Peyer's patch (tissue), 4 donors: ENCODE measurements at places on chromosomes 1 and 21.

DNA sequence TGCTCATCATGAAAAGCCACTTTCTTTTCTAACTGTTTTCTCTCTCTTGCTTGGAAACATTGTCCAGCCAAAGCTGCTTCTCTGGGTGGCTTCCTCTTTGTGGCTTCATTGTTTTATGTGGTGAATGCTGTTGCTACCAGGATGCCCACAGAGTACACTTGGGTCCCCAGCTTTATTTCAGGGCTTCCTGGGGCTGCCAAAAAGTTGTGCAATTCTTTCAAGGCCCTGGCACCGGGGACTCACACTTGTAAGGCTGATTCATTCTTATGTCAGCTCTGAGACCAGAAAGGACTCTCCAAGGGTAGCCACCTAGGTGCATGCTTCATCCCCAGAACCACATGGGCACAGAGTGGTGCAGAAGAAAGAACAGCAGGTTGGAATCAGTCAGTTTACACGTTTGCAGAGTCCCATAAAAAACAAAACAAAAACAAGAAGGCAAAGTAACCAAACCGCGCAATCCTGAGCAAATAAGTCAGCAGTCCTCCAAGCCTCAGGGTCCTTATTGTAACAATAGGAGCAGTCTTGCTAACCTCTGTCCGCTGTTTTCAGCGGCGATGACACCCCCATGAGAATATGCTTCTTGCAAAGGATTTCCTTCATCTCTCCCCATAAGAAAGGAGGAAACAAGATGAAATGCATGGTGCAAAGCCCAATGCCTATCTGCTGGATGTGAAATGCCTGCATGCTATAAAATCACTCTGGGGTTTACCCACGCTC is 89.9 kb upstream of the SSX2IP start:
- no peak for DNase-seq

DNA sequence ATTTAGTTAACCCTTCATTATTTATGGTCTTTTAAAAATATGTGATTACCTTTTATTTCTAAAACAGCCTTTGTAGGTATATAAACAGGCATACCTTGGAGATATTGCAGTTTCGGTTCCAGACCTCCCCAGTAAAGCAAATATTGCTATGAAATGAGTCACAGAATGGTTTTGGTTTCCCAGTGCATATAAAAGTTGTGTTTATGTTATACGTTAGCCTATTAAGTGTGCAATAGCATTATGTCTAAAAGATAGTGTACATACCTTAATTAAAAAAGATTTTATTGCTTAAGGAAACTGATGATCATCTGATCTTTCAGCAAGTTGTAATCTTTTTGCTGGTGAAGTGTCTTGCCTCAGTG is 44.1 kb downstream of the XCL2 start:
- DNase-seq, result no peak

- no peak for DNase-seq
These were observed 56.3 kb upstream of the HTR1D start for GRCh38 chr1:23273450-23274133.

GRCh38 chr21:14589855-14590563 is 43.9 kb upstream of the SAMSN1 start:
- DNase-seq, result no peak

DNA sequence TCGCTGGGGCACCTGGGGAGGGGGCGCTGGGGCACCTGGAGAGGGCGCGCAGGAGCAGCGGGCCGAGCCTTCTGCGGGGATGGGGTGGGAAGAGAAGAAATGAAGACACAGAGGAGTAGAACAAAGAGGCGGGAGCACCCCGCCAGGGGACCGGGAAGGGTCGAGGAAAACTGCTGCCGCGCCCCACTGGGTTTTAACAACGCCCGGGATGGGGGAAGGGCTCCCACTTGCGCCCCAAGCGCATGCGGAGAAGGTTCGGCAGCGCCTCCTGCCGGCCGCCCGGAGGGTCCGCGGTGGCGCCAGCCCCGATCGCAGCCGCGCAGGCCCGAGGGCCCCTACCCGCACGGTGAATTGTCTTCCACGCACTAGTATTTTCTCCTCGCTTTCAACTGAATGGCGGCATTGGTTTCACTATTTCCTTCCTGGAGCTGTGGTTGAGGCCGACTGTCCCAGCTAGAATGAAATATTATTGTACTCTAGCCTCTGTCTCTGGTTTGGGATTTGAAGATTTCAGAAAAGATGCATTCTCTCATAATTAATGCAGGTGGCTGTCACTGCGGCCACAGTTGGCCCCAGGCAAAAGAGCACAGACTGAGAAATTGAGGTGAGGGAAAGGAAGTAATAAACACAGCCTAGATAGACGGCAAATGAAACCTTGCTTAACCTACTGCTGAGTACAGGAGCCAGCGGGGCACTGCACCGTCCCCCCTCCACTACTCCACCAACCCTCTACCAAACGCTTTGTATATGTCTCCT is 57.3 kb downstream of the MAB21L3 start:
- DNase-seq, result peak; percentile 68

- no peak for DNase-seq
These were observed 50.3 kb downstream of the PCSK9 start for GRCh38 chr1:55089683-55090082.

DNA sequence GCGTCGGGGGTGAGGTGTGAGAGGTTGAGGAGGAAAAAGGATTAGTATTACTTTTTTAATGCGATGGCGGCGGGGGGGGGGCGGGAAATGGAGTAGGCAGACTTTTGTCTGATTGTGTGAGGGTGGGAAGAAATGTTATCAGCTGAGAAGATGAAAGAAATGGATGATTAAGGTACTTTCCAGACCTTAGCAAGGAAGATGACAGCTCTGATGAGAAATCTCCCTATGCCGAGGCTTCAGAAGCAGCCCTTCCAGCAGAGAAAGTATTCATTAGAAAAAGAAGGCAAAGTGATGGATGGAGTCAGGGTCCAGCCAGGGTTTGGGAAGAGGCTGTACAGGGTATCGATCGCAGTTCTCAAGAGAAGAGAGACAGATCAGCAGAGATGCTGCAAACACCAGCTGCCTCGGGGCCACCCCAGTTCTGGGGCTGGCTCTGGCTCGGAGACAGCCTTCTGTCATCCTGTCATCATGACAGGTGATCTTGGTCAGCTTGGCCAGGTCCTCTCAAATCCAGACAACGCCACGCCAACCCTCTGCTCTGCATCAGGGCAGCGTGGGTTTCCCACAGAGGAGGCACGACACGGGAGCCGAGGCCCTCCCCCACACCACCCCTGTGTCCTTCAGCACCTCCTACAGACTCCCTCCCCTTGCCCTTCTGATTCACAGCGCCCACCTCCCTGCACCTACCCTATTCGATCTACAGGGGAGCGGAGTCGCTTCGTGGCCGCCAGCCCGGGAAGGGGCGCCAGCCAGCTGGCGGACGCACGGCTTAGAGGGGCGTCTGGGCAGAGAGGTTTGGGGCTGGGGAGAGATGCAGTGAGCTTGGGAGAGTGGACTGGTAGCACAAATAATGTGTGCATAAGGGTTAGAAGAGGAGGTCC is 674 bp upstream of the ATXN7L2 start:
- DNase-seq, result peak; percentile 46

DNA sequence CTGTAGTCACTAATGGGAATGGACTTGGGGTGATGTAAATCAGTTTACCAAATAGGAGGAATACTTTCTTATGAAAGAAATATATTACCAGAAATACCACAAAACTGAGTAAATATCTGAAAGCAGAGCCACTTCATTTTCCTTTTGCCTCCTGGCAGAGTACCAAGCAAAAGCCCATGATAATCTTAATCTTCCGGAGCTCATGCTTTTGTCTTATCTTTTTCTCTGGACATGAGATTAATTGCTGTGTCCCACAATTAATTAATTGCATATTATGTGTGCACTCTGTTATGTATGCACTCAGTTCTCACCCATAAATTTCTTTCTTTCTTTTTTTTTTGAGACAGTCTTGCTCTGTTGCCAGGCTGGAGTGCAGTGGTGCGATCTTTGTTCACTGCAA is 94.1 kb upstream of the PDE4B start:
- DNase-seq, result no peak

GRCh38 chr1:232776526-232777106 is 28.6 kb upstream of the MAP10 start:
- DNase-seq, result no peak

GRCh38 chr1:3231826-3232225 is 162.8 kb downstream of the PRDM16 start:
- no peak for DNase-seq

DNA sequence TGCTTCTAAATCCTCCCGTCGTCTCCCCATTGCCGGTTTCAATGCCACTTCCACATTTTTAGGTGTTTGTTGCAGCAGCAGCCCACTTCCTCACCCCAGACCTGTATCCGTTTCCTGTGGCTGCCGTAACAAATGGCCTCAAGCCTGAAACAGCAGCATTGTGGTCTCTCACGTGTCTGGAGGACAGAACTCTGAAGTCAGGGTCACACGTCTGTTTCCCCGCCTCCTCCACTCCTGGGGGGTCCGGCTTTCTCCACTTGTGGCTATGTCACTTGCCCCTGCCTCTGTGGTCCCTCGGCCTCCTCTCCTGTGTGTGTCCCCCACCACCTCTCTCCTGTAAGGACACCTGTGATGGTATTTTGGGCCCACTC is 21.8 kb downstream of the TRPM2 start:
- DNase-seq, result peak; percentile 83

- no peak for DNase-seq
These were observed 34.9 kb upstream of the ARHGEF16 start for GRCh38 chr1:3419415-3420204.

GRCh38 chr1:155309423-155310021 is 856 bp downstream of the FDPS start:
- DNase-seq, result peak; percentile 58

DNA sequence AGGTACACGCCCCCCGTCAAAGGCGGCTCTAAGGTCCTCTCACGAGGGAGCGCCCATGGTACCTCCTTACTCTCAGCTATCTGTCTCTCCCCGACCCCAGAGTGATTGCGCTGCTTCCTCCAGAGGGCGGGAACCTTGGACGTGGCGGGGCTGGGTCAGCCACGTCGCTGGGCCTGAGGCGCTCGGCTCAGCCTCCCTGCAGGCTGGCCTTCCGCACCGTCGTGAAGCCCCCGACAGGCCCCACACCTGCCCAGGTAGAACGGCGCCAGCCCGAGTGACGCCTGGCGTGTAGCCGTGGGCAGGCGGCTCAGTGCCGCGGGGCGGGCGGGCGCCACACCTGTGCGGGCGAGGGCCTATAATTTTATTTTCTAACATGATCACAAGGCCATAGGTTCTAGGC is 122.2 kb upstream of the BEND5 start:
- DNase-seq, result no peak

DNA sequence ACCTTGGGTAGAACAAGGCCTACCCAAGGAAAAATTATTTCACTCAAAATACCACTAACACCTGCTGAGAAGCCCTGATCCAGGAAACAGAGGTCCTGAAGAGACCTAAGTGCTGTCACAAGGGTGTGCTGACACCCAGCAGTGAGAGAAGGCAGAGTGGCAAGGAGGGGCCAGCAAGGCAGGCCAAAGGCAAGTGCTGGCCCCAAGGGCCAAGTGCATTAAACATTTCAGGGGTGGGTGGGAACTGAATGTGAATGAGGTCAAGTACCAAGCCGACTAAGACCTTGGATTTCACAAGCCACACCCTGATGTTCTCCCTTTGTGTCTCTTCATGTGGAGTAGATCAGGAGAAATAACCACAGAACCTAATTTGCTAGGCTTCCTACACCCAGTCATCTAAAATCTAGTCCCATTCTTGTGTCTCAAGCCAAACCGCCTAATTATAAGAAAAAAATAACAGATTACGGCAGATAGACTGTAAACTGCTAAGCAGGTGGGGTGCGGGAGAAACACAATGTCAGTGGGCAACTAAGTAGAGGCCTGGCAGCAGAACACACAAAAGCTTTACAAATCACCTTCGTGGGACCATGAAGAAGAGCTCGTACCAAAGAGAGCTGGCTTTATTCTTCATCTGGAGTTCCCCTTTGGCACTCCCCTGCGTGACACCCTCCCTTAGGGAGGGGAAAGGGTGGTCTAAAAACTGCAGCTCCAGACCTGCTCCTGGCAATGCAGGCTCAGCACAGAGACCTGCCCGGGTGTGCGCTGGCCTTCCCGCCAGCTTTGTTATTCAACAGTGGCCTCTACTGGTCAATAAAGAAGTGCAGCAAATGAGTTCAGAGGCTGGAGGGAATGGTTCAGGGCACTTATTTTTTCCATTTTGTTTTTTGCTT is 8.7 kb downstream of the UBE2G2 start:
- DNase-seq, result peak; percentile 28

- no peak for DNase-seq
These were observed 32.7 kb upstream of the GRHL3 start for GRCh38 chr1:24286246-24287010.

GRCh38 chr1:172394141-172394751 is 26.2 kb upstream of the C1orf105 start:
- DNase-seq, result peak; percentile 85

DNA sequence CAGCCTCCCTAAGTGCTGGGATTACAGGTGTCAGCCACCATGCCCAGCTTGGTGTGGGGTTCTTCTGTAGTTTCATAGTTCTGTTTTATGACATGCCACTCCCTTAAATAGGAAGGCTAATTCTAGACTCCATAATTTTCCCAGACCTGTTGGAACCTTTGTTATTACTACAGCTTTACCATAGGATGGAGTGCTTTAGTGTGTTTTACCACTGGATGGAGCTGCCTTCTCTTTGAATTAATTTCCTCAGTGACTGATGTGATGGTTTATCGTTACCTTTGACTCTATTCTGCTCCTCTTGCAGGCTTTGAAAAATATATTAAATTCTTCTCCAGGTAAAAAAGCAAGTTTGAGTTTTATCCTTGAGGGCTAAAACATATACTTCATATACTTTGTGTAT is 84.6 kb upstream of the NEK7 start:
- no peak for DNase-seq
